Glutamatergic neuron (in vitro differentiated cells): ENCODE measurements at places on chromosomes 12 and 14.

DNA sequence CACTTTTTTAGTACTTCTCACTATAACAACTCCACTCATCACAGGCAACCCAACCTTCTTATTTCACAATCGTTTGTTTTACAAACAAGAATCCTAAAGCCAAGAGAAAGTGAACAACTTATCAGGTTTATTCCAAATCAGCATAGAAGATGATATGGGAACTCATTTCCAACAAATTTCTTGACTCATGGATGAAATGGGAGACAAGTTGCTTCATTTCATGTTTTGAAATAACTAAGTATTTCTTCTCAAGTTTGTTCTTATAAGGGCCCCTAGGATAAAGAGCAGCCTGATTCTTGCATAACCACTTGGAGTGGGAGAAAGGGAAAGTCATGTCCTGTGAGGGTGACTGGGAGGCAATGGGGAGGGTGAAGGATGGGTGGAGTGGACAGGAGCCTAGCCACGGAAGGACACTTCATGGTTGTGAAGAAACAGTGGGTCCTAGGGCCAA, 168.3 kb downstream of the DUSP6 start:
- no peak overlapping the region for H3K4me3 ChIP-seq
- no peak overlapping the region for H3K27ac ChIP-seq
- peaks cover 5% of the 10 kb centered on the region for H3K36me3 ChIP-seq
- no peak for DNase-seq

GRCh38 chr12:22044391-22044790, 1.6 kb upstream of the CMAS start:
- no peak for DNase-seq
- H3K27me3 ChIP-seq, result peaks cover 5% of the 10 kb centered on the region
- H3K4me3 ChIP-seq, result no peak overlapping the region

- H3K4me1 ChIP-seq, result peaks cover 7% of the 10 kb centered on the region
- no peak overlapping the region for H3K27ac ChIP-seq
- peaks cover 22% of the 10 kb centered on the region for H3K27me3 ChIP-seq
- peaks cover 4% of the 10 kb centered on the region for H3K36me3 ChIP-seq
- no peak overlapping the region for H3K4me3 ChIP-seq
Measured at GRCh38 chr14:28783664-28784063, 17.1 kb downstream of the FOXG1 start.

GRCh38 chr12:119178544-119179334, at the start of gene HSPB8:
TSS of gene HSPB8 (plus strand) at chr12:119178931. CDS start at chr12:119179313, 382 bp downstream.
- peaks cover 15% of the 10 kb centered on the region for H3K4me1 ChIP-seq
- peaks cover 8% of the 10 kb centered on the region for H3K27me3 ChIP-seq
- peak; percentile 71 for DNase-seq
- H3K36me3 ChIP-seq, result no peaks in the 10 kb centered on the region

GRCh38 chr12:127625176-127625771, 641.7 kb upstream of the TMEM132C start:
- H3K27ac ChIP-seq, result no peak overlapping the region
- H3K36me3 ChIP-seq, result no peaks in the 10 kb centered on the region
- no peaks in the 10 kb centered on the region for H3K27me3 ChIP-seq

DNA sequence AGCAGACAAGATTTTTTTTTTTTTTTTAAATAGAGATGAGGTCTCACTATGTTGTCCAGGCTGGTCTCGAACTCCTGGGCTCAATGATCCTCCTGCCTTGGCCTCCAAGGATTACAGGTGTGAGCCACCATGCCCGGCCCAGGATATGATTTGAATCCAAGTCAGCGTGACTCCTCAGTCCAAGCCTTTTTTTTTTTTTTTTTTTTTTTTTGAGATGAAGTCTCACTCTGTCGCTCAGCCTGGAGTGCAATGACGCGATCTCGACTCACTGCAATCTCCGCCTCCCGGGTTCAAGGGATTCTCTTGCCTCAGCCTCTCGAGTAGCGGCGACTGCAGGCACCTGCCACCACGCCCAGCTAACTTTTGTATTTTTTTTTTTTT, 6.9 kb downstream of the CABP1 start:
- no peak overlapping the region for H3K27ac ChIP-seq
- H3K36me3 ChIP-seq, result no peaks in the 10 kb centered on the region
- DNase-seq, result no peak
- peaks cover 15% of the 10 kb centered on the region for H3K4me1 ChIP-seq
- H3K4me3 ChIP-seq, result no peak overlapping the region

- DNase-seq, result no peak
- H3K36me3 ChIP-seq, result peaks cover 11% of the 10 kb centered on the region
- H3K27ac ChIP-seq, result no peak overlapping the region
- H3K27me3 ChIP-seq, result peaks cover 5% of the 10 kb centered on the region
- peaks cover 19% of the 10 kb centered on the region for H3K4me1 ChIP-seq
Measured at GRCh38 chr14:95294834-95295599, 24.7 kb downstream of the CLMN start.

GRCh38 chr12:100382338-100382737, 25.5 kb downstream of the SLC17A8 start:
- peaks cover 4% of the 10 kb centered on the region for H3K4me1 ChIP-seq
- no peaks in the 10 kb centered on the region for H3K36me3 ChIP-seq
- H3K27me3 ChIP-seq, result no peaks in the 10 kb centered on the region

DNA sequence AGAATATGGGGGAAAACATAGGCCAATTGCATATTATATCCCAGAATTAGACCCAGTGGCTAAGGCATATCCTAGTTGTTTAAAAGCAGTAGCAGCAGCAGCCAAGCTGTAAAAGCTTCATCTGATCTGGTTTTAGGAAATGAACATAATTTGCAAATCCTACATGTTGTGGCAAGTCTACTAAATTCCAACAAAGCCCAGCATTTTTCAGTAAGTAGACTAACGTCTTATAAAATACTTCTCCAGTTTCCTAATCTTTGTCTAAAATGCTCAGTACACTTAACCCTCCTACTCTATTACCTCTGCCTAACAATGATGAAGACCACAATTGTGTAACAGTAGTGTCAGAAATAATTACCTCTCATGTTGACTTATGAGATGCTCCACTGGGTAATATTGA, 70.9 kb upstream of the RERGL start:
- H3K36me3 ChIP-seq, result peaks cover 7% of the 10 kb centered on the region
- no peaks in the 10 kb centered on the region for H3K27me3 ChIP-seq
- DNase-seq, result no peak
- no peaks in the 10 kb centered on the region for H3K4me1 ChIP-seq

GRCh38 chr14:105351920-105352851, 37.6 kb downstream of the PACS2 start:
- H3K36me3 ChIP-seq, result no peaks in the 10 kb centered on the region
- H3K27me3 ChIP-seq, result peaks cover 12% of the 10 kb centered on the region
- H3K4me1 ChIP-seq, result peaks cover 2% of the 10 kb centered on the region
- DNase-seq, result peak; percentile 90

GRCh38 chr12:96486751-96487613, 2.4 kb upstream of the CFAP54 start:
- H3K4me3 ChIP-seq, result no peak overlapping the region
- H3K36me3 ChIP-seq, result no peaks in the 10 kb centered on the region
- H3K27me3 ChIP-seq, result no peaks in the 10 kb centered on the region
- no peaks in the 10 kb centered on the region for H3K4me1 ChIP-seq
- H3K27ac ChIP-seq, result no peak overlapping the region

GRCh38 chr14:72942934-72943333, 16.7 kb downstream of the DCAF4 start:
- H3K36me3 ChIP-seq, result peaks cover 4% of the 10 kb centered on the region
- H3K27ac ChIP-seq, result no peak overlapping the region
- H3K27me3 ChIP-seq, result peaks cover 2% of the 10 kb centered on the region
- no peak overlapping the region for H3K4me3 ChIP-seq
